ENCODE measurements at places on chromosomes 4 and X.
A peak's percentile ranks its signal among the peaks of the same experiment; 100 is the strongest.

GRCh38 chr4:168845897-168846296 lies 164.2 kb downstream of the CBR4 start:
- no peak for DNase-seq

GRCh38 chr4:152700151-152700550 lies 20.4 kb upstream of the TMEM154 start:
- no peak for DNase-seq

GRCh38 chr4:17781300-17782287 lies at the start of gene FAM184B:
FAM184B (minus strand) TSS chr4:17781621; CDS start chr4:17781299, 322 bp downstream.
- DNase-seq: no peak

- peak; percentile 46 for DNase-seq
Measured at GRCh38 chrX:115233497-115234455, at the start of gene LRCH2. LRCH2 (minus strand) TSS chrX:115234096; CDS start chrX:115234041, 55 bp downstream.

- no peak for DNase-seq
Measured at GRCh38 chr4:113835005-113835404, 73.5 kb upstream of the CAMK2D start.

GRCh38 chrX:40761762-40762161 lies 26.4 kb upstream of the MED14 start:
- peak; percentile 46 for DNase-seq

DNA sequence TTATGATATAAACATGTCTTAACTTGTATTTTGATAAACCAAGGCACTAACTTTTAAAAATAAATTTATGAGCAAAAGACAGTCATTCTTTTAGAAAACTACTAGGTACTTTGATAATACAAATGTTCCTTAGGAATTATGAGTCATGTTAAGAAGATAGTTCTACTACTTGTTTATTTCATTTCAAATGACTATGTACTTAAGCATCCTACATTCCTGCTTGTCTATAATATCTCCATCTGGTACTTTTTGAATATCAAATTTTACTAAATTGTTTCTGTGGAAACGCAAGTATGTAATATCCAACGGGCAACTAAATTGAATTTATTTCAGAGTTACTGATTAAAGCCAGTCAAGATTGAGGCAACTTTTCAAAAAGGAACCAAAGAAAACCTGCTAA lies 61.8 kb downstream of the CAMK2D start:
- no peak for DNase-seq

DNA sequence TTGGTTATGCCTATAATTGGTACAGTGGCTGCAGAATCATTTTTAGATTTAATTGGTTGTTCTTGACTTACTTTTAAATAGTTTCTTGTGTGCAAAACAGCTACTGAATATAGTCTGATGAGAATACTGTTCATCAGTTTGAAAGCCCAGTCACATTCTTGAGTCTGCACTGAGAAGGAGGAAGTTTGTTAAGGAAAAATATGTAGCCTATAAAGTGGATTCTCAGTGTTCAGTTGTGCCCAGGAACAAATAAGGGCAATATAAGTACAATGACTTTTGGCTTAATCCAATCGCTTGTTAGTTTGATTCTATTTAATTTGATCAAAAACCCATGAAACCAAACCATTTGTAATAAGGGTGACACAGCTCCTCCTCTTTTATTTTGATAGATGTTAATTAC lies 32.8 kb upstream of the GEMIN8 start:
- no peak for DNase-seq

DNA sequence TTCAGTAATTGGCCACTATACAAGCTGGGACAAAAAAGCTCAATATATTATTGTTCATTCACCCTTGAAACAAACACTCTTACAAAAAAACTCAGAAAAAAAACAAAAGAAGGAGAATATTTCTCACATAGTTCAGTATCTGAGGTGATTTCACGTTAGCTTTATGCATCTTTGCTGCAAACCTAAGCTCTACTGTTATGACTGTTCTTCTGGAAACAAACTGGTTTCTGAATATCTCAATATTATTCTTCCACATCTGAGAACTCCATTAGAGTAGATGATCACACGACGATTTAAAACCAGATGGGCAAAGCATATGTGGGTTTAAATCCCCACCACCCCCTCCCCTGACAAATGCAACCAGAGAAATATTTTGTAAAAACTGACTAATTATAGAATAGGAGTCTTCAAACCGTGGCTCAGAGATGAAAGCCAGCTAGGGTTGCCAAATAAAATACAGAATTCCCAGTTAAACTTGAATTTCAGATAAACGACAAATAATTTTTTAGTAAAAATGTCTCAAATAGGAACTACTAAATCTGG lies 182.0 kb upstream of the FAM241A start:
- no peak for DNase-seq

DNA sequence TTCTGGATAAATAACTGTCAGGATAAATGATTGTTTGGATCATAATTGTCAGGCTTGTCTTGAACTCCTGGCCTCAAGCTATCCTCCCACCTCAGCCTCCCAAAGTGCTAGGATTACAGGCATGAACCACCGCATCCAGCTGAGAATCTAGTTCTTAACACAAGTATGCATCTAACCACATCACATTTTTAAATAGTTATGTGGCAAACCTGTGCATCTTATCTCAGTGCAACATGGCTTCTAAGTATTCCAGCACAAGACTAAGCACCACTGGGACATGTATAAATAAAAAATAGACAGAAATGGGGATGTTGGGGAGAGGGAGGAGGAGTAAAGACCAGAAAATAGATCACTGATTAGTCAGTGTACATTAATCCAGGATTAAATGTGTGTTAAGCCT lies 74.7 kb upstream of the TBL1X start:
- DNase-seq: no peak

GRCh38 chrX:270848-271367 lies 10.3 kb upstream of the PLCXD1 start:
- DNase-seq: no peak

GRCh38 chr4:112953262-112953661 lies 96.2 kb upstream of the ANK2 start:
- no peak for DNase-seq

- peak; percentile 0 for DNase-seq
Measured at GRCh38 chrX:136608295-136608933, 39.5 kb upstream of the CD40LG start.

- DNase-seq: peak; percentile 56
Measured at GRCh38 chrX:110317820-110318663, at the start of gene AMMECR1. AMMECR1 (minus strand) TSS chrX:110318085; CDS start chrX:110318071, 14 bp downstream.

- no peak for DNase-seq
Measured at GRCh38 chr4:19592391-19592790, 659.3 kb upstream of the SLIT2 start.

DNA sequence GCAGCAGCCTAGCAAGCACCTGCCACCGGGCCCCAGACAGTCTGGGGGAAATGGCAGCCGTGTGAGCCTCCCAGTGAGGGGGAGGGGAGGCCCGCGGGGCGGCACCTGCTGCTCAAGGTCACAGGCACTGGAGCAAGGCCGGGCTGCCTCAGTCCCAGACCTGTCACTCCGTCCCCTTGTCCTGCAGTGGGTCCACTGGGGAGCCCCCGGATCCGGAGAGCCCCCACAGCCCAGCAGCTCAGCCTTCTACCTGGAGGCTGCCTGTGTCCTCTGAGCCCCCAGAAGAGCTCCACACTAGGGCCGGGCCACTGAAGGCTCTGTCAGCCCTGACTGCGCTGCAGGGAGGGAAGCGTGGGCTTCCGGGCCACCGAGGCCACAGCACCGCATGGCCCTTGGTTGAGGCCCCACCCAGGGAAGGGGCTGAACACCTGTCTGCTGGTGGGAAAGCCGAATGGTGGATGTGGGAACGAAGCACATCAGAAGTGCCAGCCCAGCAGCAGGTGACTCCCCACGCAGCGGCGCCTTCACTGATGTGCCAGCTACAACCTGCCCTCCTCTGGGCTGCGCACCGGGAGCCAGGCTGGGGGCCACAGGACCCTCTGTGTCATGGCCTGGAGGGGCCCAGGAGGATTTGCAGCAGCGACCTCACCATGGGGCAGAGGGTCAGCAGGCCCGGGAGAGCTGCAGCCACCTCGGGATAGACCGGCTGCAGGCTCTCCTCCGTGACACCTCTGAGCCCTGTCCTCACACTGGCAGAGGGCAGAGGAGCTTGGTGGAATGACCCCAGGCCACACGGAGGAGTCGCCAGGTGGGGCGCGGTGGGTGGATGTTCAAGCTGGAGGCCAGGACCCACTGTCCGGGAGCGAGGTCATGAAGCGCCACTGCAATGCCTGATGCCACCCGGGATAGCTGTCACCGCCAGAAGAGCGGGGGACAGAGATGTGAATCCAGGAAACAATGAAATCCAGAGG lies 35.0 kb upstream of the MXD4 start:
- peak; percentile 30 for DNase-seq

DNA sequence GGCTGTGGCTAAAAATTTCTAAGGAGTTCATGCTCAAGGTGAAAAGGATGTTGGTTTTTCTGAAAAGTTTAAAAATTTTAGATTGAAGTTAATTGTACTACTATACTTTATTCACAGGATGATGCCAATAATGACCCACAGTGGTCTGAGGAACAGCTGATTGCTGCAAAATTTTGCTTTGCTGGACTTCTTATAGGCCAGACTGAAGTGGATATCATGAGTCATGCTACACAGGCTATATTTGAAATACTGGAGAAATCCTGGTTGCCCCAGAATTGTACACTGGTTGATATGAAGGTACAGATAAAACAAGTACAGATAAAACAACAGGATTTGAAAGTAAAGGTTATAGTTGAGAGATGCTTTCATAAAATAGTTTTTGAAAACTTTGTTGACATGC lies 12.2 kb downstream of the PAICS start:
- DNase-seq: no peak

- DNase-seq: no peak
Measured at GRCh38 chrX:132940727-132941327, 17.6 kb downstream of the HS6ST2 start.

DNA sequence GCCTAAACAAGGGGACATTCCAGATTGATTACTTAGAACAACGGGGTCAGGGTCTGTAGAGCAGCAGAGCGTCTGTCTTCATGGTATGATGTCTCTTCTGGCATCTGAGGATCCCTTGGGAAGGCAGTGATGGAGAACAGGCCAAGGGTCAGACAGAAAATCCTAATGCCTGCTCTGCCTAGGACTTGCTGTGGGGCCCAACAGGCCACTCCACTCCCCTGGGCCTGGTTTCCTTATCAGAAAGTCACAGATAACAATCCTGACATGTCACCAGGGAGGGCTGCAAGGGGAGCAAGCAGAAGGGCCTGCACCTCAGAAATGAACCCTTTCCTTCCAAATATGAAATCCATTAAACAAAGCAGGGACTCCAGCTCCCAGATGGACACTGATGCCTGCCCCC lies 21.4 kb upstream of the ARHGAP6 start:
- no peak for DNase-seq

DNA sequence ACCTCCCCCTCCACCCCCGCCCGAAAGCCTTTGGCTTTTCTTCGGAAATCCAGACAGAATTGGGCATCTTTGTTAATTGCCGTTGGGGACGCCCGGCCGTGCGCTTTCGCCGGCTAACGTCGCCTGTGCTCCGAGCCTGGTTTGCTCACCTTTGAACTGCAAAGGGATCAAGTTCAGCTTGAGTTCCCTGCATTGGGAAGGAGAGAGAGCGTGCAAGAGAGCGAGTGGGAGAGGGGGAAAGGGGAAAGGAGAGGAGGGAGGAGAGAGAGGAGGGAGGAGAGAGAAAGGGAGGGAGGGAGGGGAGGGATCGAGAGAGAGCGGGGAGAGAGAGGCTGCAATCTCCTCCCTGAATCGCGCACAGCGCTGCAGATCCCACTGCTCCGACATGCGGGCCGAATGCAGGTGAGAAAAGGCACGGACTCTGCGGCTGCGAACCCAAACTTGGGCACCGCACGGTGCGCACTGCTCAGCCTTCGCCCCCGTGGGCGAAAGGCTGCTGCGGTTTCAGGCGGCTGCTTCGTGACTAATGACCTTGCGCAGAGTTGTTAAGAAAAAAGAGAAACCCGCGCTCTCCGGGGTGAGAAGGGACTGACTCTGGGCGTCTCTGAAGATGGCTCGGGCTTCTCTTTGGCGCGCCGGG lies at the start of gene PCDH7:
Gene PCDH7 (plus strand): TSS at position 349 of the 640 bp plus-strand sequence. CDS start 1,054 bp downstream, outside the sequence.
- DNase-seq: peak; percentile 63

- DNase-seq: no peak
Measured at GRCh38 chr4:93030670-93031069, 726.9 kb downstream of the GRID2 start.

DNA sequence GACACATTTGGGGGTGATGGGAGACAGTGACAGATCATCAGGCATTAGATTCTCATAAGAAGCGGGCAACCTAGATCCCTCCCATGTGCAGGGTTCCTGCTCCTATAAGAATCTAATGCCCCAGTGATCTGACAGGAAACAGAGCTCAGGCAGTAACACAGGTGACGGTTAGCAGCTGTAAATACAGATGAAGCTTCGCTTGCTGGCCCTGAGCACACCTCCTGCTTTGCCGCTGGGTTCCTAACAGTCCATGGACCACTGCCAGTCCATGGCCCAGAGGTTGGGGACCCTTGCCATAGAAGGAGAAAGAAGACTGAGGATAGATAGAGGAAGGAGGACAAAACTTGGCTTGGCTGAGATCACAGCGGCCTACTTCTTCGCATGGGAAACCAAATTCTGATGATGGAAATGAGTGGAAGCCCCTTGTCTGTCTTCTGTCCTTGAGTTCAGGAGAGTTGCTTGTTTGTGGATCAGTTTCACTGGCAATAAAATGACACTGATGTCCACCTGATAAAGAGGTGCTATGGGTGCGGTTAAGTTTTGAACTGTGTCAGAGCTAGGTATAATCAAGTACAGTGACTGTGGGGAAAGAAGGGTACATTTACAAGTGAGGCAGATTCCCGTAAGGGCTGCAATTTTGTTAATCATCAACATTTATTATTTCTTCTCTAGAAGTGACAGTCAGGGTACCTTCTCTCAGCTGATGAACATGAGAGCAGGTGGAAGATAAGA lies 1.7 kb upstream of the TIFA start:
- no peak for DNase-seq

All from NCI-H1105 treated with DMSO at 0.1 percent for 48 hours (cell line).